A172 (cell line): ENCODE measurements at places on chromosomes 7 and 10.

- no peak for DNase-seq
Observed at GRCh38 chr7:99012722-99013121, 131.2 kb downstream of the SMURF1 start.

DNA sequence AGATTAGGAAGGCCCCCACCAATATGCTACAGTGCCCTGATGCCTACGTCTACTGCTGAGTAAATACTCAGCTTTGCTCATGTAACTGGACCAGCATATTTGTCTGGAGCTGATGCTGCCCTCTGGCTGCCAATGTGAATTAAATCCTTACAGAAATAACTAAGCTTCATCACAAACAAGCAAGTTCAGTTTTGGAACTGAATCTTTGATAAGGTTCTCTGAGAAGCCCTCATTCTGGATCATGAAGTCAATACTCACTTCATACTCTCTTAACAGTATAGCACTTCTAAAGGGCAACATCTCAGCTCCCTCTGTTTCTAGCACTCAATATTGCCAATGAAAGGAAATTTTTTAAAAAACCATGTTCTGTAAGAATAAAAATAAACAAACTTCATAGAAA, 246.7 kb downstream of the ETV1 start:
- peak; percentile 67 for DNase-seq

DNA sequence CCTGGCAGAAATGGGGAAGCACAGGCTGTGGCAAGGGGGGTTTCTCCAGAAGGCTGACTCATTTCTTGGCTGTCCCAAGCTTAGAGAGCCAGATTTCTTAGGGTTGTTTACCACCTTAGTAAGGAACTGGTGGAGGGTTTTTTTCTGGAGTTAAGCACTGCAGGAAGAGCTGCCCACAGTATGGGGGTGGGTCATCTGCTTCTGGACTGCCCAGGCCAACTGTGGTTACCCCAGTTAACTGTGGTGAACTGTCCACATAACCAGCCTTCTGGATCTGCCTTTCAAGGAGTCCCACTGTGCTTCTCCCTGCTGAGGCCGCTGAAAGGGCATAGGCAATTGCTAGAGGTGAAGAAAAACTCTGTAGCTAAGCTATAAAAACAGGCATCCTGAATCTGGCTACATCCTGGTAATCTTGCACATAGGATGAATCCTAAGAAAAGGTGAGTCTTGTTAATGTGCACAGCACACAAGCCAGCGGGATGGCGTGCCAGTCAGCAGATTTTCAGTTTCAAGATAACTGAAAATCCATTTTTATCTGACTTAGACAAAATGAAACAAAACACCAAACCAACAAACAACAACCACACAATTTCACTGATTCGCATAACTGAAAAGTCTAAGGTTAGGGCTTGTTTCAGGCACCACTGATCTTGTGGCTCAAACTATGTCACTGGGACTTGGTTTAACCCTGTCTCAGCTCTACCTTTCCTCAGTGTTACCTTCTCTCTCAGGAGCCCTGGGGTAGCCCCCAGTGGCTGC, 21.6 kb upstream of the TSPAN33 start:
- DNase-seq: no peak

DNA sequence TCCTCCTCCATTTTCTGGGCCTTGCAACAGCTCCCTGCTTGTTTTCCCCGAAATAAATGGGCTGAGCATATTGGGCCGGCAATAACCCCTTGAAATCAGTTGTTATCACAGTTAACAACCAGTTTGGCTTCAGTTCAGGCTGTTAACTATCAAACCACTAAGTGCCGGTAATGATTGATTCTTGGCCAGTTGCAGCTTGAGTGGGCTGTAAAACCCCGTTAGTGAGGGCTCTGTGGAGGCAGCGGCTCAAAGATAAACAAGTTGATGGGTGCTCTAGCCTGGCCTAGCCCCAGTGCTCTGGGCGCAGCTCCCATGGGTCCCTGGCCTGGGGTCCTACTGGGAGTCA, 8.3 kb downstream of the FGF8 start:
- no peak for DNase-seq

DNA sequence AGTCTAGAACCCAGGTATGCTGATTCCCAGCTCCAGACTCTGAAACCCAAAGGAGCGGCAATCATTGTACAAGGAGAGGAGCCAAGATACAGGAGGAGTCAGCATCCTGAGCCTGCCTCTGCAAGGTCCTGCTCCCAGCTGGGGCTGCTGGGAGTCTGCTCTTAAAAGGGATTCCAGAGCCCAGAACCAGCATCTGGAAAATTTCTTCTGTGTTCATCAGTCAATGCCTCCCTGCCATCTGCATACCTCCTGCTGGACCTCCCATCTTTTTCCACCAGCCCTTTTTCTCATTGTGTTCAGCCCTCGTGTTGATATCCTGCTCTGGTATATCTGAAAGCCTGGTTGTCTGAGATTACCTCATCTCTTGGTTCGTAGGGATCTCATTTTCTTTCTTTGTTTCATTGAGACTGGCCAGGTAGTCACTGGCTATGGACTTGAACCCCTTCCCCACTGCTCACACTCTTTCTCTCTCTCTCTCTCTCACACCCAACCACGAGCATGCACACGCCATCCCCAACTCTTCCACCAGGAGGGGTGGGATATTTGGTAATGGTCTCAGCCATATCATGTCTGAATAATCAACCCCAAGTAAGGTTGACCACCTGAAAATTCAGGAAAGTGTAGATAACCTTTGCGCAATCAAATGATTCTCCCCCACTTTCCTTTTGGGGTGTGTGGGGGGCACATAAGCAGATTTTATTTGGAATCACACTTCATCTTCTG, 608.8 kb downstream of the LRMDA start:
- DNase-seq: no peak

- no peak for DNase-seq
Observed at GRCh38 chr7:135168001-135168400, 2.5 kb downstream of the CYREN start.

DNA sequence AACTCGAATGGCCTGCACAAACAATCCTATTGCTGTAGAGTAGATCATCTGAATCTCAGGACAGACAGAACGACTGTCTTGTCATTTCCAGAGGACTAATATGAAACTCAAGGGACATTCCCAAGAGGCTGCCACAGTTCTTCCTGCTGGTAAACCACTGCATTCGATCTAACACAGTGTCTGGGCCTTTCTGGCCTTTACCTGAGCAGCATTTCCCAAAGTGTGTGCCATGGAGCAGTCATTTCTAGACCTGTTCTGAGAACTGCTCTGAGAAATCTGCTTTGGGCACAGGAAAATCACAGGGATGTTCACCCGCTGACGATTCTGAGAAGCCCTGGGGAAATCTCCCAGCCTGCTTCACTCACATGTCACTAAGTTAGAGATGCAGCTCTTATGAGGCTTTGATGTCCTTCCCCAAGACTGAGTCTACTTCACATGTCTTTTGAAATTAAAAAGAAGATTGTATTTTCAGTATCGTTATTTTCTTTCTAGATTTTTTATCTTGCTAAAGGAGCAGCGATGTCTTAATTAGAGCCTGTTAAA, 18.4 kb downstream of the GPNMB start:
- DNase-seq: no peak

DNA sequence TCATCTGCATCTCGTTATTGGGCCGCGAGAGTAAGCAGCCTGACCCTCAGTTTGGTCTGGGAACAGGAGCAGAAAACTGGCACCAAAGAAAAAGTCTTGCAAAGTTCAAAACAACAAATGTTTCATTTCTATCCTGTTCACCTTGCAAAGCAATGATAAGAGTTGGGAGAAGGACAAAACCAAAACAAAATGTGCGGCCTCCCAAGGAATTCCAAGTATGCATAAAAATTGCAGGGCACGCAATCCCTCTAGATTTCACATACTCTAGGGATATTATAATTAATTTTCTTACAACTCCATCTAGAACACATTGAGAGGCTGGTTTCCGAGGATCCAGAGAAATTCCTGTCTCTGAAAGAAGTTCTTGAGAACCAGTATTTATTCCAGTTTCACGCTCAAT, 20.1 kb downstream of the CHUK start:
- peak; percentile 42 for DNase-seq

DNA sequence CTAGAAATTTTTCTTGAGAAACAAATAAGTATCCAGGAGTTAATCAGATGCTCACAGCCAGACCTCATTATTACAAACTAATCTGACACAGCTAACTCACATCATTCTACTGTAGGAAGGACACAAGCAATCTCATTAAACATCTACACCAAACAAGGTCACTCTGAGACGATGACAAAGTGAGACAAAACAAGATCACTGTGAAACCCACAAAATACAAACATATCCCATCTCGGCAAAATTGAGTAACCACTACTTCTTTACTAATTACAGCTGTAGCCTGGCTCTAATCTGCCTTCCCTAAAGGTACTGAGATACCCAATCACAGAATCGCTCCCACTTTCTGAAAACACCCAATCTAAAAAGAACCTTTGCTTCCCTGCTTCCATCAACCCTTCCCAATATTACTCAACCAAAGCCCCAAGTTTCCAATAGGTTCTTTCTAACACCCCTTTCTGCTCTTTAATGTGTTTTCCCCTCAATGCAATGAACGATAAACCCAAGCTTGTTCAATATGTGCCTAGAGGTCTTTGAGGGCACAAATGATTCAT, 26.9 kb downstream of the CCDC6 start:
- no peak for DNase-seq

GRCh38 chr10:75469006-75469616, 37.7 kb downstream of the LRMDA start:
- peak; percentile 93 for DNase-seq

GRCh38 chr7:111329367-111330234, 232.7 kb downstream of the IMMP2L start:
- DNase-seq: no peak

GRCh38 chr10:100656454-100656853, 88.9 kb upstream of the PAX2 start:
- no peak for DNase-seq

DNA sequence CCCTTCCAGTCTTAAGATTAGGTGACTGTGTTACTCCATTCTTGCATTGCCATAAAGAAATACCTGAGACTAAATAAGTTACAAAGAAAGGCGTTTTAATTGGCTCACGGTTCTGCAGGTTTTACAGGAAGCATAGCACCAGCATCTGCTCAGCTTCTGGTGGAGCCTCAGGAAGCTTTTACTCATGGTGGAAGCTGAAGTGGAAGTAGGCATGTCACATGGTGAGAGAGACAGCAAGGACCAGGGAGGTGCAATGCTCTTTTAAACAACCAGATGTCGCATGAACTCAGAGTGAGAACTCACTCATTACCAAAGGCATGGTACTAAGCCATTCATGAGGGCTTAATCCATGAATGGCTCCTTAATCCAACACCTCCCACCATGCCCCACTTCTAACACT, 34.0 kb upstream of the TMEM273 start:
- no peak for DNase-seq

- no peak for DNase-seq
Observed at GRCh38 chr7:5755704-5756504, 25.6 kb downstream of the RNF216 start.

DNA sequence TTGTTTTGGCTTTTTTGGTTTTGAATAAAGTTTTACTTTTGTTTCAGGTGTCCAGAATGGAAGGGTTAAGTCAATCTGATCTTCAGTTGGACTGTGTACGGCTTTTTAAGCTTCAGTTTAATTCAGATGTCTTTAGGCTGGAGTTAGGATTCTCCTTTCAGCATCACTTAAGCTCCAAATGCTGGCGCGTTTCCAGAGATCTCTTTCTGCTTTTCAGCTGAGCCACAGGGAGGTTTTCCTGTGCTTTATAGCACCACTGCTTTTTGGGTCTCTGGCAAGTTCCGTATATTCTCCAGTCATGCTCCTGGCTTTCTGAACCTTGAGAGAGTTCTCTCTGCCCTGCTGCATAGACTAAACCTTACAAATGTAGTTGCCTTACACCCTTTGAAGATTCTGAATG, 60.0 kb downstream of the VTI1A start:
- DNase-seq: no peak

GRCh38 chr7:33921216-33921938, 16.0 kb downstream of the BMPER start:
- no peak for DNase-seq

DNA sequence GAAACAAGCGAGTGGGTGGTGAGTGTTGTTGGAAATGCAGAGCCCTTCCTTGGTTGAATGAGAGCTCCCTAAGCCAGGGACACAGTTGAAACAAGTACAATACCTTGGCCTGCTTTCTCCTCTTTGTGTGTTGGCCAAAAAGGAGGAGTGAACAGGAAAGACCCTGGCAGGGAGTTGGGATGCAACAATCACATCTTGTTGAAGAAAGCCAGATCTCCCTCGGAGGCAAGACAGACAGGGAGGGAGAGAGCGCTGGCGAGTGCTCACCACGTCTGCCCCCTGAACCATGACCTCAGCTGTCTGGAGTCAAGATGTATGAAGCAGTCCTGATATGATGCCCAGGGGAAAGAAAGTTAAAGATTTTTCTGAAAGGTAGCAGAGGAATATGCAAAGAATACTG, 66.8 kb downstream of the ADAM12 start:
- no peak for DNase-seq

DNA sequence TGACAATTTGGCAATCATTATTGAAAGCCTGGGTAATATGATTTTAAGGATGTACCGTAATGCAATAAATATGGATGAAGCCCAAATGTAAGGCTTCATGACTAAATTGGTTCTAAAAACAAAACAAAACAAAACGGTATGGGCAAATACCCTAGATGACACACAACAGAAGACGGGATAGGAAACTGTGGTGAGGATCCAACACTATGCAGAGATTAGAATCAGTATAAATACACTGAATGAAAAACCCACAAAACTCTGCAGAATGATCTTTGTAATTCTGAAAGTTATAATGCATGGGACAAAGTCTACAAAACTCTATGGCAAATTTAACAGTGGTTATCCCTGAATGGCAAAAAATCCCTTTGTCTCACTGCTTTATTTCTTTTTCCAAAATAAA, 57.6 kb downstream of the MALSU1 start:
- no peak for DNase-seq

- DNase-seq: no peak
Observed at GRCh38 chr10:42630537-42631134, 7.7 kb downstream of the ZNF33B start.

DNA sequence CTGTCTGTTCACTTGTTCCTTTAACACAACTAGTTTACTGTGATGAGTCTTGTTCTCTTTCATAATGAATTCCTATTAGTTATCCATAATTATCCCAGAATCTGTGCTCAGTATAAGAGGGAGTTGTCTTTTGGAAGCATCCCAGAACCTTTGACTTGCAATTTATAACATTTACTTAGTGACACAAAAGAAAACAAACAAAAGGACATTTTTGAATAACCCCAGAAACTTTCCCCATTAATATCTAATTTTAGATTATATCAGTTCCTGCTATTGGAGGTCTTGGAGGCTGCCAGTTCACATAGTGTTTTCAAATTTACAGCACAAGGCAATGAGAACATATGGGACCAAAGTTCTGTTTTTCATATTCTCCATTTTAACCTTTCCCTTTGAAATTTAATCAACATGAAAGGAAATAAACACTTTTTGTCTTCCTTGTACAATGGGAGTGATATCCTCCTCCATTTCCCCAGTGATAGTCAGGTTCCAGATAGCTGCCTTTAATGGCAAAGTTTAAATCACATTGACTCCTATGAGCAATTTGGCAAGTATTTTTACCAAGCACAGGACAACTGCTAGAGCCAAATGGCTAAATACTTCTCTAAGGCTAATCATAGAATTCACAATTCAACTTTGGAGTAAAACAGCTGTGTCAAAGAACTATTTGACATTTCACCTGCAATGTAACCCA, 37.1 kb upstream of the GNAT3 start:
- no peak for DNase-seq
